ENCODE measurements at places on chromosomes 6 and 20. TPM values are rescaled to one million over a fixed set of nuclear protein-coding genes. Genes with fewer than 3 reads are reported as not detected.

BANF2 gene
- not detected for total RNA-seq

DNA sequence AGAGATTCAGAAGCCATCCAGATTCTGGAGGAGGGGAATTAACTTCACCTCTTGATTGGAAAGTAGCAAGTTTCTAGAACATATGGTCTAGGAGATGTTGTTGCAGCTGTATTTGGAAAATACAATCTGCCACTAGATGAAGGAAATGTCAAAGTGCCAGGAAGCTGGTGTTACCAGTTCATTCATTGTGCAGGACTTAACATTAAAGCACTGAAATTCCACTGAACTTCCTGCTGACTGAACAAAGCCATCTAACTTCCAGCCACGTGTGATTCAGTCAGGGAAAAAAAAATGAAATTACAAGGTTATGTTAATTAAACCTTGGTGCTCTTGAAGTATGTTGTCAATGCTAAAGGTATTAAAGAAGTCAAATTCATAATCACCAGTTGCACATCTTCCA, 321.5 kb upstream of the SASH1 start:
- DNase-seq = peak; percentile 27

- DNase-seq = no peak
These were observed 79.8 kb upstream of the LOC128125822 start for GRCh38 chr6:63492476-63492875.

DNA sequence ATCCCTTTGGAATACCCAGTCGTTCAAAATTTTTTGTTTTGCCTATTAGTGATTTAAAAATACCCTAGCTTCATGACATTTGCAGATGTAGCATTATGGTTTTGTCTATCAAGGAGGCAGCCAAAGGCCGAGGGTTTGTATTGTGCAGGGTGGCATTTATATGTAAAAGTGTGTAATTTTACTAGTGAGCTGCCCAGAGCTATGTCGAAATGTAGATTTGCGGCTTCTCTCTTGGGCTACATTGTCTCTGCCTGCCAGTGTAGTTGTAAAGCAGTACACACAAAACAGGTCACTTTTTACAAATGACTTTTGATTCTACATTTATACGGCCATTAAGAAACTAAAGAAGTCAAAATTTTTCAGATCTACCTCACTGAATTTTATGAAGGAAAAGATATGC, 87.7 kb downstream of the TSHZ2 start:
- no peak for DNase-seq

- DNase-seq = peak; percentile 54
These were observed 25.1 kb downstream of the FKBP5 start for GRCh38 chr6:35663447-35664235.

C20orf141 gene
- not detected for total RNA-seq

DNA sequence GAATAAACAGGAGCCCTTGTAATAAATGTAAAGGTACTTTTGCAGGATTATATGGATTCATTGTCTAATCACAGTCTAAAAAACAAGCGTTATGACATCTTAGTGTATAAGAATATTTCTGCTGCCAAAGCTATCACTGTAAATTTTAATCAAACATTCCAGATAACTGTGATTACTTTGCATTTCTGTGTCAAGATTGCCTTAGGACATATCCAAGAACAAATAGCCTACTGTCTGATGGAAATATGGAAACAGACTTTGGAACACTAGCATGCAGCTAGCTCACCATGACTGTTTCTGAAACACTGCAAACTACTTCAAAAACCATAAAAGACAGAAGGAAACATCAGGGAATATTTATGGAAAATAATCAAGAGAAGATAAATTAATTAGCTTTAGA, 248.7 kb upstream of the ASCC3 start:
- DNase-seq = no peak

Measured in renal cortical epithelial cell (primary cell).